Hematopoietic multipotent progenitor cell treated with erythropoietin and hydrocortisone succinate and interleukin-3 and kit ligand, for 6 days (in vitro differentiated cells): ENCODE measurements at places on chromosomes 16 and 17.

DNA sequence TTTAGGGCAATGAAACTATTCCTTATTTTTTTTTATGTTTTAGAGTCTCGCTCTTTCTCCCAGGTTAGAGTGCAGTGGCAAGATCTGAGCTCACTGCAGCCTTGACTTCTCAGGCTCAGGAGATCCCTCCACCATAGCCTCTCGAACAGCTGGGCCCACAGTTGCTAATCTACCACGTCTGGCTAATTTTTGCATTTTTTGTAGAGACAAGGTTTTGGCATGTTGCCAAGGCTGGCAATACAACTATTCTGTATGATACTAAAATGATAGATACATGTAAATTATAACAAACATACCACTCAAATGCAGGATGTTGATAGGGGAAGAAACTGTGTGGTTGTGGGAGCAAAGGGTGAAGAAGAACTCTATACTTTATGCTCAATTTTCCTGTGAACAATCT, 401.3 kb downstream of the ZFHX3 start:
- peak; percentile 85 for DNase-seq

- no peak for DNase-seq
These were observed 33.0 kb downstream of the TBX4 start for GRCh38 chr17:61485067-61485775.

DNA sequence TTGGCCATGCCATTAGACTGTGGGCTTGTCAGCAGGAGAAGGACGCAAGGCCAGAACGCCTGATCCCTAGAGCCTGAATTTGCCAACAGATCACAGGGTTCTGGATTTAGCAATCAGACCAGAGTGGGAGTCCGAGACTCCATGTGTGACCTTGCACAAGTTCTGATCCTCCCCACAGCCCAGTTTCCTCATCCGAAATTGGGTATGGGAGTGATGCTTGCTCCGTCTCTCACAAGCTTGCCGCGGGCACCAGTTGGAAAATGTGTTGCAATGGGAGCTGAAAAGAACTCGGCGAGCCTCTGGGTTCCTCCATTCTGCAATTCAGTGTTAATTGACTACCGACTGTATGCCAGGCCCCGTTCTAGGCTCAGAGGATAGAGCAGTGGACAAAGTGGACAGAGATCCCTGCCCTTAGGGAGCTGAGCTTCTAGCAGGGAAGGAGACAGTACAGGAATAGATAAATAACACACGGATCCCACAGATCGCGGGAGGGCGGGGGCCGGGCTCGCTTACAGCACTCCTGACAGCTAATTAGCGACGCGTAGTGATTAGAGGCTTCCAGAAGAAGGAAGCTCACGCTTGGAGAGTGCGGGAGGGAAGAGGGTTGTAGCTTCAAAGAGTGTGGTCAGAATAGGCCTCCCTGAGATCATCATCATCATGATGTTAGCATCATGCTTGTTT, 150.4 kb upstream of the CIBAR2 start:
- DNase-seq: no peak

- no peak for DNase-seq
These were observed at the start of gene HOXB9 for GRCh38 chr17:48626245-48627117. HOXB9 (minus strand) TSS chr17:48626358; CDS start chr17:48626269, 89 bp downstream.

DNA sequence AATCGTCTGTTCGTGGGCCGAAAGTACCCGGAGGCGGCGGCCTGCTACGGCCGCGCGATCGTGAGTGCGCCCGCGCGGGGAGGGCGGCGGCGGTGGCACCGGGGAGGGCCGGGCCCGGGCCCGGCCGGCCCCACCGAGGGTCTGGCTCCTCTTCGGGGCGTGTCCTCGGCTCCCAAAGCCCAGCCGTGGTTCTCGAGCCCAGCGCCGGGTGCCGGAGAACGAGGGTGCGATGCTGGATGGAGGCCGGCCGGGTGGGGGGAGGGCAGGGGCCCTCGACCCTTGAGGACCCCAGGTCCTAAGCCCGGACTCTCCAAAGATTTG, 375 bp downstream of the STUB1 start:
- no peak for DNase-seq

DNA sequence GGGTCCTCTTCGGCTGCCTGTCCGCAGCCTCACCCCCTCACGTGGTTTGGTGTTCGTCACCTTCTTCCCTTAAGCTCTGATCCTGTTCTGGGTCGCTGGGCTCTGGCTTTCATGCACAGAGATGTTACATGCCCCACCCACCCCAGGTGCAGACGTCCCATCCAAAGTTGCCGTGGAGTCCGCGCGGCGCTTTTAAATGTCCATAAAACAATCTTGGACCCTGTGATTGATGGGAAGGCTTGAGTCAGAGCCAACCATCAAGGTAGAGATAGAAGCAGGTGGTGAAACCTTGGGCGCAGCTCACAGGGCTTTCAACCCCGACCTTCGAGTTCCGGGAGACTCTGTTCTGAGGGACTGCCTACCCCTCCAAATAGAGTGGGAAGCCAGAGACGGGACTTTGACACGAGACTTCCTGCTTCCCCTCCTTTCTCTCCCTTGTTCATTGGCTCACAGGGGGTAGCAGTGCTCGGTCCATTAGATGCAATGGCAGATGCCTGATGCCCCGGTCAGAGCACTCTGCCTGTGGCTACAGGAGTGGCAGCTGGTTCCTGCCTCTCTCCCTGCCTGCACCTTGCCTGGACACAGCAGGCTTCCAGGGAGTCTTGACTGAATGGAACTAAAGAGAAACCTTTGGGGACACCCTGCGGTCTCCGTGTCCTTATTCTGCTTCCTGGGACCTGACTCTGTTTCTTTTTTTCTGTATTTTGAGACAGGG, 4.0 kb downstream of the ENGASE start:
- DNase-seq: no peak

GRCh38 chr17:29215717-29216116, 30.9 kb upstream of the CRYBA1 start:
- no peak for DNase-seq

DNA sequence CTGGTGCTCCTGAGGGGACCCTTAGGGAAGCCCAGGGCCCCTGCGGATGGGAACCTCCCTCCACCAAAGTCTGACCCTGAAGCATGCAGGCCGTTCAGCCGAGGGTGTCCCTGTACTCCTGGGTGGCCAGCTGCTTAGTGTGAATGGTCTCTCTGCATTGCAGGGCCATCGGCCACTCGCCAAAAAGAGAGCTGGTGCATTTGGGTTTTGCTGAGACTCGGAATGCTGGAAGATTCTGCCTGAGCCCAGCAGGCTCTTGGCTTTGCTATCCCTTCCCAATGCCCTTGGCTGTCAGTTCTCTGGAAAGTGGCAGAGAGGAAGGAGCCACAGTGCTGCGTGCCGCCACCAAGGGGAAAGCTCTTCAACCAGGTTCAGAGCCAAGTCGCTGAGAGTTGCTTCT, 2.8 kb downstream of the MEOX1 start:
- DNase-seq: no peak

GRCh38 chr17:77566151-77566550, 392.4 kb upstream of the TNRC6C start:
- no peak for DNase-seq
